ENCODE measurements at places on chromosomes 13 and 19. TPM values are rescaled to one million over a fixed set of nuclear protein-coding genes. Genes with fewer than 3 reads are reported as not detected.
A peak's percentile ranks its signal among the peaks of the same experiment; 100 is the strongest.

ZNF723 gene
- 0.10 TPM for polyA plus RNA-seq

- no peak for DNase-seq
Observed at GRCh38 chr13:50187352-50188029, 172.2 kb downstream of the KCNRG start.

TMEM255B gene
- 17.4 TPM for polyA plus RNA-seq

- no peak for DNase-seq
Observed at GRCh38 chr19:15237759-15238638, 5.8 kb upstream of the EPHX3 start.

DNA sequence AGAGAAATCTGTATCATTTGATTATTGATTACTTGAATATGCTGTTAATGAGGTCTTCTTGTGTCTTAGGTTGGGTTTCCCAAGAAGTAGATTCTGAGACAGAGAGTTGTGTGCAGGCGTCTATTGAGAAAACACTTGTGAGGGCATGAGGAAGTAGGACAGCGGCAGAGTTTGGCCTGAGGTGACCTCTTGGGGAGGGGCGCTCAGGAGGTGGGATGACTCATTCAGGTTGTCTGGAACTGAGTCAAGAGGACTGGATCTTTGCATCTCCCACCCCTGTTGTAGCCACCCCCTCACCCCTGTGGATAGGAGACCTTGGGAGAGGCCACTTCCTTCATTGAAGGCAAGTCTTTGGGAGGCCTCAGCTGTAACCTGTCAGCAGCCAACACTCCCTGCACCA, 35.2 kb upstream of the WDFY2 start:
- no peak for DNase-seq

SOHLH2 gene
- polyA plus RNA-seq, result 1.9 TPM

DNA sequence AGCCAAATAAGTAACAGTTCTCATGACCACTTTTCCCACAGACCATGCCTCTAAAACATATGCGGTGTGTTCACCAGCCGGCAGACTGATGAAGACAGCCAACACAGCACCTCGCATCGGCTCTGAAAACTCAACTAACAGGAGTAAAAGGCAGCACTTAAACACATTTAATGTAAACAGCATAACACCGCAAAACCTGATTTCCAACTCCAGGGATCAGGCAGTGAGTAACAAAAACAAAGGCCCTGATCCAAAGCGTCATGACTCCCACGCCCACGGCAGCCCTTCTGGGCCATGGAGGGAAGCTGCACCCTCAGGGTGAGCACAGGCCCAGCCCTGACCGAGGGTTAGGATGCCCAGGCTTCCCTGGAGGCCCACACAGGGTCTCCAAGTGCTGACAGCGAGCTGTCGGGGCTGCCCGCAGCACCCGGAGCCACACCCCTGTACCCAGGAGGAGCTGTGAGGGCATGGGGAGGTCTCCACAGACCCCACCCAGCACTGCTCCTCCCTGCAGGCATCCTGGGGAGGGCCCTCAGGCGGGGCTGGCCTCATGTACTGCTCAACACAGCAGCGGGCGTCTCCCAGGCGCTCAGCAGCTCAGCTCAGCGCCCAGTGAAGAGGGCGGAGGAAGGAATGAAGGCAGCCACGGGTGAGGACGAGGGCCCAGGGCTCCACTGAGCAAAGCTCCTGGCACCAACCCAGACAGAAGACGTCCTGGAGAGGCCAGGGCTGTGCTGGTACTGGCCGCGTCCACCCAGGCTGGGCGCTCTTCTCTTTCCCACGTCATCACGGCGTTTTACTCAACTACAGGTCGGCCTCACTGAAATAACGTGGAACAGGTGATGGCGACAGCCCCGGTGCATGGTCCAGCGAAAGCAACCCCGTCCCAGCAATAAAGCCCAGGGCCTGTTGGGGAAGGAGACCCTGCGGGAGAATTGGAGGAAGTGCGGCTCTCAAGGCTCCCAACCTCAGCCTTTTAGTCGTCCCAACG, 53.7 kb downstream of the RASA3 start:
- DNase-seq, result no peak

DLEU7 gene
- 0.50 TPM for polyA plus RNA-seq

GRCh38 chr19:13005861-13006370, 10.6 kb downstream of the NFIX start:
- DNase-seq, result no peak

ANGPTL4 gene
- polyA plus RNA-seq, result 2.9 TPM

GFY gene
- not detected for polyA plus RNA-seq

DNA sequence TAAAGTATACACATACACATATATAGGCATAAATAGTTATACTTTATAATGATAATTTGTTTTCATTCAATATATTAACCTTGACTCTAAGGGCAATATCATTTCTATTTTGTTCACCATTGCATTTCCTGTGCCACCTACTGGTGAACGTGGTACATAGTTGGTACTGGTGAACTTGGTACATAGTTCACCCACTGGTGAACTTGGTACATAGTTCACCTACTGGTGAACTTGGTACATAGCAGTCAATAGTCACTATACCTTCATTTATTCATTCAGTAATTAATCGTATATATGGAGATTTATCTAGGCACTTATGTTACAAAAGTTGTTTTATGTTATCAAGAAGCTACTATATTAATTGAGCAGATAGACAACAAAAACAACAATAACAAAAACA, 172.6 kb upstream of the ATXN8OS start:
- no peak for DNase-seq

- no peak for DNase-seq
Observed at GRCh38 chr19:33661336-33661735, 39.6 kb downstream of the CHST8 start.

DNA sequence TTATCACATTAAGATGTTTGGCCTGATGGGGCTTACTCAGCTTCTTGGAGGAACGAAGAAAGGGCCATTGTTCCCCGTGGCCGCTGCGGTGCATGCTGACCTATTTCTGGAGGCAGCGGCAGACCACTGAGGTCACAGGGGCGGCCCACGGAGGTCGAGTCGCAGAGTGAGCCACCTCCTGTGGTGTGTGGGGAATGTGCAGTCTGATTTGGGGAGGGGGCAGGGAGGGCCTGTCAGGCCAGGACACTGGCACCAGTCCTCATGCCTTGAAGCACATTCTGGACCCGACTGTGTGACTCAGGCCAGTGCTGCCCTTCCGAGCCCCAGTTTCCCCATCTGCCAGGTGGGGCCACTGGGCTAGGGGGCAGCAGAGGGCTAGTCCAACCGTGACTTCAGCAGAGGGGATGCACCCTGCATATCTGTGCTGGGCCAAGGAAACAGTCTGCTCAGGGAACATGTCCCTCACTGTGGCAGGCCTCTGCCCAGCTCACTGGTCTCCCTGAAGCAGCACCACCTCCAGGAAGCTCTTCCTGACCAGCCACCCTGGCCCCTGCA, 6.3 kb downstream of the SLC7A10 start:
- no peak for DNase-seq

DNA sequence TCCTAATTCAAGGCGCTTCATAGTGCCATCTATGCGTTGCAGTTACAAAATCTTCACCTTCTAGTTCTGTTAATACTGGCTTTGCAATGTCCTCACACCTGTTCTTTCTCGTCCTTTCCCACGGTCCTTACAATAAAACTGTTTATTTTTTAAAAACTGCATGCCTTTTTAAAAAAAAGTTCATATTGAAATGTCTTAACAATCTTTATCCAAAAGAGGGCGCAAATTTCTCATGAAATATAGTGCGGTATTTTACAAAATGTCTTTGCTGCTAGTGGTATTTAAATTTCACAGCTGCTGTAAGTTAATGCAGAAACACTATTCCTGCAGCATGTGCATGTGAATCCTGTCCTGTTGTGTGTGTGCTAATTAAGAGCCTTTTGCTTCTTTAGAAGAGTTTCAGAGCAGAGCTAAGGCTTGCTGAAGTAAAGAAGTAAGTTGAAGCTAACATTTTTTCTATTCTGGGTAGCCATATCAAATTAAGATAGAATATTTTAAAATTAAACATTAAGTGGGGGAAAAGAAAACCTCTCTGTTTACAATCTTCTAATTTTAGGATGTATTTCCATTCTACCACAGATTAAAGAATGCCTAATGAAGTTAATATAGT, 15.8 kb upstream of the CLDN10 start:
- DNase-seq, result no peak

MAST1 gene
- polyA plus RNA-seq, result 1.6 TPM

ADGRE1 gene
- 0.12 TPM for polyA plus RNA-seq

NPAS1 gene
- 1.5 TPM for polyA plus RNA-seq

GRCh38 chr19:11125994-11126685, 29.4 kb downstream of the SPC24 start:
- DNase-seq, result peak; percentile 80

DNA sequence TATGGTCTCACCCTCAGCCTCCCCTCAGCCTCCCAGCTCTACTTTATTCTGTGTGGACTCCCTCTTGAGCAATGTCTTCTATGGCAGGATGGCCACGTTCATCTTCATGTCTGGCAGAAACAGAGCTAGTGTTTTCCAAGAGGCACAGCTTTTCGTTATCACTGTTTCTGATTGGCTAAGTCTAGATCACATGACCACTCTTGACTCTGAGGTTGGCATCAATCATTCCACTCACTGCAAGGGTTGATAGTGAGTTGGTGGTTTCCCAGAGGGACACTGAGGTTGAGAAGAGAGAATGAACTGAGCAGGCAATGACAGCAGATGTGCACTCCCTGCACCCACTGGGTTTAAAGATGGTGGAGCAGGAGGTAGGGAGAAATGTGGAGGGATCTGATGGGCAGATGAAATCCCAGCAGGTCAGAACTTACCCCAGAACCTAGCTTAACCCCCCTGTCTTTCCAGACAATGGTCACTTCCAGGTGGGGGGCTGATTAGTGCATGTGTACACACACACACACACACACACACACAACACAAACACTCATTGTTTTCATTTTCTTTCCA, 26.3 kb upstream of the UQCRFS1 start:
- no peak for DNase-seq

- no peak for DNase-seq
Observed at GRCh38 chr13:90709319-90709718, 638.2 kb upstream of the MIR17HG start.

DNA sequence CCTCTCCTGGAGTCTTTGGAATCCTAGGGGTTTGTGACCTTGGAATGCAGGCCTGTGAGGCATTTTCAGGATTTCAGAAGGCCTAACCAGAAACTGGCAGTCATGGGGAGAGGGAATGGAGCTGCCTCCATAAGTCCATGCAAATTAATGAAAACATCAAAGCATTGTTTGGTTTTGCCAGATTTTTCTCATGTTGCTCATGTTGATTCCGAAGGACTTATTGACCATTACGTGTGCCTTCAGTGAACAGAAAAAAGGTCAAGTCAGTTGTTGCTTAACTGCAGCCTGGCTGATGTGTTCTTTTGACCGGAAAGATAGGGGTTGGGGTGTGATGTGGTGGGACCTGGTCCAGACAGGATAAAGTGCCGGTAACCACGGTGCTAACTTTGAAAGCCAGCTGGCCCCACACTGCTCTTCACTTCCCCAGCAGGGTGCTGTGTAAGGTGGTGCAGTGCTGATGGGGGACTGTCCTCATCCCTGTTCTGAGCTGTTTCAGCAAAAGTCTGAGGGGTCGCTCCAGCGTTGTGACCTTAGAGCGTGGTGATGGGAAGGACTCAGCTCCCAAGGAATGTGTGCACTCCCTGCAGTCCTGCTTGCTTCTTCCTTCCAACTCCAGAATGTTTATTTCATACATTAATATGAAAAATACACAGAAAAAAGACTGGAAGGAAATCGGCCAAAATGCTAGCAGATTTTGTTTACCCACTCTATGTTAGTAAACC, 3.5 kb downstream of the RNF113B start:
- no peak for DNase-seq
